T-helper 22 cell (primary cell): ENCODE measurements at places on chromosomes 3 and 15.

- no peak for DNase-seq
These were observed 493.1 kb downstream of the SHQ1 start for GRCh38 chr3:72355168-72355567.

- DNase-seq = no peak
These were observed 95.9 kb downstream of the FLNB start for GRCh38 chr3:58104151-58104550.

- no peak for DNase-seq
These were observed 4.8 kb downstream of the SCN5A start for GRCh38 chr3:38644662-38645053.

GRCh38 chr3:187807086-187807862 lies 62.0 kb upstream of the BCL6 start:
- no peak for DNase-seq

GRCh38 chr3:35666888-35667287 lies 27.6 kb downstream of the ARPP21 start:
- DNase-seq = no peak

DNA sequence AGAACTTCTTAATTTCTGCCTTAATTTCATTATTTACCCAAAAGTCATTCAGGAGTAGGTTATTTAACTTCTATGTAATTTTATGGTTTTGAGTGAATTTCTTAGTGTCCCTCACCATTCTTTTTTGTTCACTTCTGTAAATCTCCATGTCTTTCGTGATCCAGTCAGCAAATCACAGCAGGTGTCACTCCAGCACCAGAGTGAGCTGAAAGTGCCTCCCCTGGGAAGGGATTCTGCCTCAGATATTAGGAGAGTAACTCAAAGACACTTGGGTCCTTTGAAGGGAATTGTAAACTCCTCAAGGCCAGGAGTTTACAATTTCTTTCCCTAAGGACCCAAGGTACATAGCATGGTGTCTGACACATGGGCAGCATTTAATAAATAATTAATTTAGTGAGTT lies 207.6 kb upstream of the AZI2 start:
- no peak for DNase-seq
